NCI-H2171 (cell line): ENCODE measurements at places on chromosomes 1 and 21.

DNA sequence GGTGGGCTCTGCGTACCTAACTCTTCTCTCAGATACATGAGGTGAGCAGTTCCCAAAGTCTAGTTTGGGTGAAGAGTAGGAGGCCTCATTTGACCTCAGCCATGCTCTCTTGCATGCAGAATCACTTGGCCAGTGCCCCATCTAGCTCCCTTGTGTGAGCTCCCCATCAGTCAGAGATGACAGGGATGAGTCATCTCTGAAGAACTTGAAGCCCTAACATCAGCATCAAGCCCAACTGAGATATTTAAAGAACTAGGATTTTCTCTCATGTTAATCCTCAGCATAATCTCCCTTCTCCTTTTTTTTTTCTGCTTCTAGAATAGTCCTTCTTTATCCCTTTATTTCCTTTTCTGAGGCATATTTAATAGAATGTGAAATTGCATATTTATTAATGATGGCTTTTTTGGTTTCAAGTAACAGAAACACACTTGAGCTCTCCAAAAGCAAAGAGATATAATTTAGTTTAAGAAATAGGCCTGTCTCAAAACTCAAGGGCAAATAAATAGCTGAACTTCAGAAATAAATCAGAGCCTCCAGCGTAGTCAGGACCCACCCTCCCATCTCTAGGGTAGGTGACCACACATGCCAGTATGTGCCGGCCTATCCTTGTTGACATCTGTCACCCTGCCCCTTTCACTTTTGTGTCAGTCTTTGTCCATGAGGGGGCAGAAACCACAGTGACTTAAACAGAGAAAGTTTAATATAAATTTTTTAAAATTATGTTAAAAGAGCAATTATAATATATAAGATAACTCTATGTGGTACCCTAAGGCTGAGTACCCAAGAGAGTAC is 112.3 kb downstream of the TSEN15 start:
- no peak for DNase-seq

DNA sequence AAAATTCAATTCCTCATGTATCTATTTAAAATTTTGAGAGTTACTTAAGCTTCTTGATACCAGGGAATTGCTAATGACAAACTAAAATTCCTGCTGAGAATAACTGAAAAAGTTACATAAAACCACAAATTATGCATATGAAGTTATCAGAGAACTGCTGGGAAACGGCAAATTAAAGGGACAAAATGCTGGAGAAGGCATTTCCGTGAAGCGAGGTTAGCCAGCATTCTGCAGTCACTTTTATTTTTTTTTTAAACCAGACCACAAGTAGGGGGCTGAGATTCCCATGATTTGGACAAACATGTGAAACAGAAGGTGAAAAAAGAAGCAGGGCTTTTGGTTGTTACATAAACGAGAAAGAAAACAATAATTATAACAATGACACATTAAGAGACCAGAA is 737.6 kb upstream of the CHRM3 start:
- DNase-seq = no peak

- no peak for DNase-seq
These were observed 11.5 kb downstream of the ZMYM4 start for GRCh38 chr1:35280006-35280405.

DNA sequence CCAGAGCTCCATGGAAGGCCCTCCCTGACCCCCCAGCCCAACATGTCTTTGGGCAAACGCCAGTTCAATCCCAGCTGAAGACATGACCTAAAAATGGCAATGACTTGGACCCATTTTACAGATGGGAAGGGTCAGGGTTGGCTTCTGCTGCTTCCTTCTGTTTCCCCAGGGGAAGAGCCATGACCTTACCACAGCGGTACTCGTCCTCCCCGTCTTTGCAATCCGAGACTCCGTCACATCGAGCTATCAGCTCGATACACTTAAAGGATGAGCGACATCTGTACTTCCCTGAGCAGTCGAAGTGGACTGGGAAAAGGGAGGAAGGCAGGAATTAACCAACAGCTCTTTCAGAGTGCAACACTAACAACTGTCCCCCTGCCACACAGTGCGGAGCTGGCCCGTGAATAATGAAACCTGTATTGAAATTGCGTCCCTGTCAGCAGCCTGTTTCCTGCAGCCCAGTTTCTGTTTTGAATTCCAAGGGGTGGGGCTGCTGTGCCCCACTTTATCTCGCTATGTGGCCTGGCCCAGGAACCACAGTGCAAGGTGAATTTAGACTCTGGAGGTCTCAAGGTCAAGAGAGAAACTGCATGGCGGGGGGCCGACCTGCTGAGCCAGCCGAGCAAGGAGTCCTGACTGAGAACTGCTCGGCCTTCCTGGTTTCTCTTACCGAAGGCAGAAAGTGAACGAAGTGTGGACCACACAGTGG is 7.0 kb downstream of the TMPRSS3 start:
- no peak for DNase-seq

DNA sequence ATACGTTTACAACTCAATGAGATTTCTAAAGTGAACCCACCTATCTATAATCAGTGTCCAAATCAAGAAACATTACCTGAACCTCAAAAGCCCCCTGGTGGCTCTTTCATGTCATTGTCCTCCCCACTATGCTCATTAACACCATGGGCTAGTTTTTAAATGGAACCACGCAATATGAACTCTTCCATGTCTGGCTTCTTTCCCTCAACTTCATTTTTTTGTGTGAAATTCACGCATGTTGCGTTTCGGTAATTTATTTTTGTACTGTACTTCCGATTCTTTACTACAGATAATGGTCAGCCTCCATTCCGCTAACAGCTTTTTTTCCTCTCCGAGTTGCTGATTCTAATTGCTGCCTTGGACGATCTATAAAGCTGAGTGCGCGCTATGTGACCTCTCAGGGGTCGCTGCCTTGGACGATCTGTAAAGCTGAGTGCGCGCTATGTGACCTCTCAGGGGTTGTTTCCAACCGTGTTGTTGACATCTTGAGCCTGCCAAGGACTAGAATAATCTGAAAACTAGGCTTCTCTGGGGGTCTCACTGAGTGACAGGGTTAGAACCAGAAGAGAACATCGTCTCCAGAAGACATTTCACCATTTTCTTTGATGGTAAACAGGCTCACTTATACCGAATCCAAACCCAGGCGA is 1.1 kb upstream of the CACYBP start:
- DNase-seq = peak; percentile 55

DNA sequence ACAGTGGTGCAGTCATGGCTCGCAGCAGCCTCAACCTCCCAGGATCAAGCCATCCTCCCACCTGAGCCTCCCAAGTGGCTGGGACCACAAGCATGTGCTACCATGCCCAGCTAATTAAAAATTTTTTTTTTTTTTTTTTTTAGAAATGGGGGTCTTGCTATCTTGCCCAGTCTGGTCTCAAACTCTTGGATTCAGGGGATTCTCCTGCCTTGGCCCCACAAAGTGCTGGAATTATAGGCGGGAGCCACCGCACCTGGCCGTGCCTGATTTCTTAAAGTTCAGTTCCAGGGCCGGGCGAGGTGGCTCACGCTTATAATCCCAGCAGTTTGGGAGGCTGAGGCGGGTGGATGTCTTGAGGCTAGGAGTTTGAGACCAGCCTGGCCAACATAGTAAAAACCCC is 6.4 kb downstream of the THAP3 start:
- DNase-seq = no peak

DNA sequence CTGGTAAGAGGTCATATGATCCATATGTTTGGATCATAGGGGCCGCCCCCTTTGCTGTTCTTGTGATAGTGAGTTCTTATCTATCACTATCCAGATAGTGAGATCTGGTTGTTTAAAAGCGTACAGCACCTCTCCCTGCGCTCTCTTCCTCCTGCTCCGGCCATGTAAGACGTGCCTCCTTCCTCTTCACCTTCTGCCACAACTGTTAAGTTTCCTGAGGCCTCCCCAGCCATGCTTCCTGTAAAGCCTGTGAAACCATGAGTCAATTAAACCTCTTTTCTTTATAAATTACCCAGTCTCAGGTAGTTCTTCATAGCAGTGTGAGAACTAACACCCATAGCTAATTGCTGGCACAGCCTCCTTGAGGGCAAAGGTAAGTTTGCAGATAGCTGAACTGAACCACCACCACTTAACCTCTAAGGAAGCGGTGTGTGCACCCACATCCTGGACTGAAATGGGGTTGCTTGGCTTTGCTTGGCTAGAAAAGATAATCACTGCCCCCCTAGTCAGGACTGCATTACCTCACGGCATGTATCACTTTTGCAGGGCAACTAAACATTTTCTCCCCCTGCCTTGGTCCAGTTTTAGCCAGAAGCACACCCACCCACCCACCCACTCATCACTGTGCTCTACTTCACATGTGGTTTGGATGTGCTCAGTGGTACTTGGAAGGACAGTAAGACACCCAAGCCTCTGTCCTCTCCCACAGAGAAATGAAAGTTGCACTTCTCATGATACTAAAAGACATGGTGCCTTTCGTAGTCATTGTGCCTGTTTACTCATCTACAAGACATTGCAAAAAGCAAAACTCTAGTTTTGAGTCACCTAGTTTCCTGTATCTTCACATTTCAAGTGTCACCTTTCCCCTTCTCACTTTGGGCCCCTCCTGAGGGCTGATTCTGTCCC is 23.1 kb upstream of the PTAFR start:
- no peak for DNase-seq

DNA sequence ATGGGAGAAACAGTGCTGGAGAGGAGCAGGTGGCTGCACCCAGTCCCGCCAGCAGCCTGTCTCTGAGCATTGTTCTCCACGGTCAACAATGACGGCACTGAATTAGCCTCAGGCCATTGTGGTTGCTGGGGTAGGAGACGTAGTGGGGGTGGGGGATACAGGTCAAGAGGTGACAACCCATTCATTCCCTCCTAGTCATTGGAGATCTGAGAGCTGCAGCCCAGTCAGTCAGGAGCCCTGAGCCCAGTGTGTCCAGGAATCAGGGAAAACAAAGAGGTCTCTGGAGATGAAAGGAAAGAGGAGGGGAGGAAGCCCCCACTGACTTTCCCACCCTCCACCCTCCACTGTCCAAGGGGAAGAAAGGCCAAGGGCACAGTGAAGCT is 15.3 kb downstream of the SMIM12 start:
- DNase-seq = no peak

GRCh38 chr1:238177960-238178645 is 287.4 kb upstream of the ZP4 start:
- no peak for DNase-seq

- no peak for DNase-seq
These were observed 1753.4 kb downstream of the MRPL39 start for GRCh38 chr21:23853796-23854379.

DNA sequence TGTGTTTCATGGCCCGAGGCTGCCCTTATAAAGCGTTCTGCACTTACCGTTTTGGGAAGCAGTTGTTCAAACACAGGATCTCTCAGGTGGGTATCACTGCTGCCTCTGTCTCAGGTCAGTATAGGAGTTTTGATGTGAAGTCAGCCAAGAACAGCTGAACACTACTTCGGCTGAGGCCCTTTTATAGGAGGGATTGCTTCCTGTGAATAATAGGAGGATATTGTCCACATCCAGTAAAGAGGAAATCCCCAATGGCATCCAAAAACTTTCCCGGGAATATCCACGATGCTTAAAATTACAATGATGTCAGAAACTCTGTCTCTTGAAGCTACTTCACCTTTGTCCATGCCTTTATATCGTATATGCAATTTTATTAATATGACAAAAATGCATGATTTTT is at the start of gene SELE:
TSS of gene SELE (minus strand) at position 156 of the 400 bp plus-strand sequence. CDS start 467 bp downstream, outside the sequence.
- DNase-seq = no peak

GRCh38 chr1:193014400-193014799 is 44.8 kb downstream of the UCHL5 start:
- DNase-seq = no peak

DNA sequence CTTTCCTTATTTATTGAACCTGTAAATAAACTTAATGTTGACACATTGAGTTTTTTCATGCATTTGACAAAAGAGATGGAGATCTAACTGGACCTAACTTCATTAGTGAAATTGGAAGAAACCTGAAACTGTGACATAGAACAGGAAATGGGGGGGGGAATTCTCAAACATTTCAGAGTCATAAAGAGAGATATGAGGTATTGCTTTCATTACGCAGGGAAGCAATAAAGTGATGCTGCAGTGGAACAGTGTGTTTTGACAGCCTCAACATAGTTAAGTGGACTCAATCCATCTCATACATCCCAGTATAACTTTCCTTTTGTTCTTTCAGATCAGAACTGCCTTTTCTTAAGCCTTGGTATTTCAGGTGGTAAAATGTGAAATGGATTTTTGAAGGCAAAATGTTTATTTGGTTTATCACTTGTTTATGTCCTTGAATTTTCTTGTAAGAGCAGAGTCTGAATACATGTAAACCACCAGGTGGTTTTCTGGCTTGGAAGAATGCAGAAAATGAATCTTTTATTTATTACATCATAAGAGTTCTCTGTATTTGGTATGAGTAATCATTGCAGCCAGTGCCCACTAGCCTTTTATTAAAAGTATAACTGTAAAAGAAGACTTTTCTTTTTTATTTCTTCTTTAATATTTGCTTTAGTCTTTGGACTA is 132.5 kb downstream of the ZNF326 start:
- DNase-seq = no peak

DNA sequence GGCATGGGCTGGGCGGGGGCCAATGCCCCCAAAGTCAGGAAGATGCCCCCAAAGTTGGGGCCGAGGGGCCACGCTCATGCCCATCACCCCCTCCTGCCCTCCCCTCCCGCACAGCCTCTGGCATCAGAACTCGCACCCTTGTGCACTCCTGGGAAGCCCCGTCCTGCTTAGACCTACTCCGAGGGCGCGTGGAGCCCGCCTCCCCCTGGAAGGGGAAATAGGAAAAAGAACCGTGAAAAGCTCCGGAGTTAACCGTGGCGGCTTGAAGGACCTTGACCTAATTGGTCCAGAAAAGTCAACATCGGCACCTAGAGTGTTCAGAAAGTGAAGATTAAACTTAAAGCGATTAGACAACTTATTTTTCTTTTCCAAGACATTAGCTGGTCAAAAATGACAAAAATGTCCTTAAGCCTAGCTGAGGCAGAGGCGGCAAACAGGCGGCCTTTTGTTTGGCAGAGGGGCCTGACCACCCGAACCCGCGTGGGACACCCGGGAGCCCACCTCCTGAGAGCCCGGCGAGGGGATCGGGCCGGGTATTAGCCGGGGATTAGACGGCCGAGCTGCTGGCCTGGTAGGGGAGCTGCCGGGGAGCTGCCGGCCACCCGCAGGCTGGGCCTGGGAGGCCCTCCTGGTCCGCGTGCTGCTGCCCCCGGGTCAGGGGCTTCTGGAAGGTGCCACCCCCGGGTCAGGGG is 65.5 kb downstream of the PRDM16 start:
- no peak for DNase-seq

DNA sequence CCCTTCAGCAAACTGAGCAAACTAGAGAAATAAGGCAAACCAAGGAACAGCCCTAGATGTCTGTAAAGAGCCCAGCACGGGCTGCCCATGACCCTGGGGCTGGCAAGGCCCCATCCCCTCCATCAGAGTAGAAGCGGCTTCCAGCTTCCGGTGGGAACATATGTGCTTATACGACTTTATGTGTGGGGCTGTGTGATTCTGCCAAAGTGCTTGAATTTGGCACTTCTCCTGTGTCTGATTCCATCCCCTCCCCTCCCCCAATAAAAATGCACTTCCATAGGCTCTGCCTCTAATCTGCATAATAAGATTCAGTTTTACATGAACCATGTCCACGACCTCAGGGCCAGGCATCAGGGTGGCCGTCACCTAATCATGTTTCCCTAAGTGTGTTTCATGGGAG is 236.6 kb downstream of the DSCAM start:
- DNase-seq = no peak

GRCh38 chr1:234866007-234866866 is 256.3 kb upstream of the IRF2BP2 start:
- DNase-seq = no peak

GRCh38 chr1:21051177-21051825 is 125.4 kb downstream of the EIF4G3 start:
- DNase-seq = no peak
